ENCODE measurements at places on chromosomes 4 and X.

- no peak for DNase-seq
These were observed 528.4 kb upstream of the AMOT start for GRCh38 chrX:113369056-113369455.

DNA sequence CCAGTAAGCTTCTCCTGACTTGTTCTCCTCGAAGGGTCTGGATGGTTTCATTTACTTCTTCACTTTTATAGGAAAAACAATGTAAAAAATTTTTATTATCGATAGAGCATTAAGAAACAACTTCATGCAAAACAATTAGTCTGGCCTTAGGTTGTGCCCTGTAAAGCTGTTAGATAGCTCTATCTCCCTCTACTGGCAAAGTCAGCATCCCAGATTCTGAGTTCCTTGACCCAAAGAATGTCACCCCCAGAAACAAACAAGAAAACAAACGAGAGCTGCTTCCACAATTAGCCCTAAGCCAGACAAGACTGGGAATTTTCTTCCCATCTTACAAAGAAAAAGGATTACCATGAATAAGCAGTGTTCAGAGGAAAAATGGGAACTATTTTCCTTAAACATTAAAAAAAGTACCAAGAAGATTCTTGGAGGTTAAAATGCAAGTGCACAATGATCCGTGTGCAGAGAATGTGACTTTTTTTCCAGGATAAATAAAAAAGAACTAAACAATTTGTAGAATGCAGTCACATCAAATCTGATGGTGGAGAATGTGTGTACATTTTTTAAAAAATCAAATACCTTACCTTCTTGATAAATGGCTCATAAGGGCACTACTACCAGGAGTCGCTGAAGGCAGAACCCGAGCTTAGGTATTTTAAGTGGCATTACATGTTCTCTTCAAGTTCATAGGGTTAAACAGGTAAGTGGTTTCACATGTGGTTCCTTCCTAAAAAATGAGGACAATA, 293.2 kb downstream of the FBXO8 start:
- DNase-seq = no peak

DNA sequence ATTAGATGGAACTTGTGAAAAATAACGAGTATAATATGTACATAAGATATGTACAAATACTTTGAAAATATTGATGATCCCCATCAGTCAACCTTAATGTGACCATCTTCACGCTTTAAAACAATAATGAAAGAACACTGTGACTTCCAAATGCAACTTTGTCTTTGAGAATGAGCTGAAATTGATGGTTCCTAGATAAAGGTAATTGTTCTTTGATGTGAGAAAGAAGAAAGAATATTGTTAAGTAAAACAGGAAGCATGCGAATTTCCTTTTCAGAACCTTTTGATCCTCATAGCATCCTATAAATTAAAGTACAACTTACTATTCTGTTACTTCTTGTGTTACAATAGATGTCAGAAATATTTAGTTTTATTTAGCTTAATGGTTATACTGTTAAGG, 22.2 kb downstream of the IL2 start:
- no peak for DNase-seq

GRCh38 chr4:18167831-18168230, 146.3 kb upstream of the LCORL start:
- no peak for DNase-seq

DNA sequence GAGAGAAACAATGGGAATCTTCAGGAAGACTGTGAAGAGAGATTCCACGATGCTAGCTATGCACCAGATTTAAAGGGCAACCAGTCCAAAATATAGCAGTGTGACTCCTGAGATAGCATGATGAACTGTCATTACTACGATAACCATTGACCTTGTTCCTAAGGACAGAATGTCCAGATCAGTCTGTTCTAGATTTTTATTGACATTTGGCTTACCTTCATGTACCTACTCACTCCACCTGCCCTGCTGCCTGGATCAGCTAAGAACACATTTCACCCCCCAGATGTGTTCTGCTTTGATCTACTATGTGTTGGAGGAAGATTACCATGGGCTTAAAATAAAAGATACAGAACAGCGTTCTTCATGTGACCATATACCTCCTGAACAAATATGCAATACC, 50.1 kb downstream of the ELF2 start:
- DNase-seq = no peak

GRCh38 chr4:162347842-162348213, 184.0 kb upstream of the FSTL5 start:
- DNase-seq = no peak

DNA sequence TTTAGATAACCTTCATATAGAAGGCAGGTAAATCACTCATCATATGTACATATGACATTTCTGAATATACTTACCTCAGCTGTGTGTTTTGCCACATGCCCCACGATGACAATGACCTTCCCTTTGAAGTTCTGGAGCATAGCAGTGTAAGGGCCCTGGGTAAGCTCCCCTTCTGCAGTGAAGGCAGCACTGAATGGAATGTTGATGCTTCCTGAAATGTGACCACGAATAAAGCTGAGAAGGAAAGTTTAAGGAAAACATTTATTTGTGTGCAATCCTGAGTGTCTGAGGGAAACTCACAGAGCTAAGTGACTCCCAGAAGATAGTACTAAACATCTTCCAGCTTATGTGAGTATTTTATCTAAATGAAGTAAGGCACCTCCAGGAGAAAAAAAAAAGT, 200.1 kb downstream of the NPNT start:
- no peak for DNase-seq
